ENCODE measurements at places on chromosomes 4 and X. TPM values are rescaled to one million over a fixed set of nuclear protein-coding genes. Genes with fewer than 3 reads are reported as not detected.

Gene CYSLTR1
- total RNA-seq: under 0.01 TPM

Gene CLIC2
- total RNA-seq: 1.3 TPM

Gene TREX2
- total RNA-seq: 1.9 TPM

Gene FAM90A26
- total RNA-seq: not detected

Gene PAGE5
- not detected for total RNA-seq

GRCh38 chr4:128538111-128538882, 250.7 kb upstream of the PGRMC2 start:
- no peak for DNase-seq

GRCh38 chr4:107392951-107393350, 327.1 kb downstream of the PAPSS1 start:
- peak; percentile 63 for DNase-seq

DNA sequence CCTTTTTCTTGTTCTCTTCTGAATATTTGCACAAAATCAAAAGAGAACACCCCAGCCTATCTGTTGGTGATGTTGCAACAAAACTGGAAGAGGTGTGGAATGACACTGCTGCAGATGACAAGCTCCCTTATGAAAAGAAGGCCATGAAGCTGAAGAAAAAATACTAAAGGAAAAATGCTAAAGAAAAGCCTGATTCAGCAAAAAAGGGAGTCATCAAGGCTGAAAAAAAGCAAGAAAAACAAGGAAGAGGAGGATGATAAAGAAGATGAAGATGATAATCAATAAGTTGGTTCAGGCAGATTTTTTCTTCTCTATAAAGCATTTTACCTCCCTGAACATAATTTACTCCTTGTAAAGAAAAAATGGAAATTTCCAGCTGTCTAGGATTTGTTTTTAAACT, 1538.8 kb downstream of the RPA4 start:
- DNase-seq: no peak

GRCh38 chrX:72620550-72621145, 48.0 kb upstream of the HDAC8 start:
- DNase-seq: peak; percentile 87

DNA sequence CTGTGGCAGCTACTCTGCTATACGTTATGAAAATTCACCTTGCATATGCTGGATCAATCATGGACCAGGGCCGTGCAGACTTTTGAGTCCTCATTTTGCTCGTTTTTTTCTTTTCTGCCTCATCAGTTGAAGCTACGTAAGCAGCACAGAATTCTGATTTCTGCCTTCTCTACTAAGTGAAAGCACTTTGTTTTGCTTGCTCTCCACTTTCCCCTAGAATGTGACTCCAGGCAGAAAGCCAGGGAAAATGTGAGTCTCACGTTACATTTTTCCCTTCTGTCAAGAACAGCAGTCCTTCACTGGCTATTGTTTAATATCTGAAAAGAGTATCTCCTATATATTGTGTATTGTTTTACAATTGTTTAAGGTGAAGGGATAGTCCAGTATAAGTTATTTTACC, 1840.1 kb downstream of the PCDH7 start:
- peak; percentile 0 for DNase-seq

DNA sequence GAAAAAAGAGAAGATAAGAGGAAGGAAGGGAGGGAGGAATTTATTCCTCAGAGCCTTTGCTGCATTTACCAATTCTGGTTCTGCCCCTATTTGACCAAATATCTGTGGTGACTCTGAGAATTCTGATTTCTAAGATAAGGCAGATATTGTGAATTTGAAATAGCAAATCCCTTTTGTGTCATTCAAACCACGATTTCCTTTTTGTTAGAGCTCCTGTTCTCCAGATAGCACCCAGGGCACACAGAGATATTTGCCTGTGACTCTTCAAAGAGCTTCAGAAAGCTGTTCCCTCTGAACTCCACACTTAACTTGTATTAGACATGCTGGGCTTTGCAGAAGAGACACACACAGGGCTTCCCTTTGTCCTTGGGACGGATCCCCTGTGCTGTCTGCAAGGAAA, 272.2 kb downstream of the DHRSX start:
- no peak for DNase-seq

GRCh38 chr4:169039251-169039954, 29.3 kb upstream of the CBR4 start:
- DNase-seq: no peak

DNA sequence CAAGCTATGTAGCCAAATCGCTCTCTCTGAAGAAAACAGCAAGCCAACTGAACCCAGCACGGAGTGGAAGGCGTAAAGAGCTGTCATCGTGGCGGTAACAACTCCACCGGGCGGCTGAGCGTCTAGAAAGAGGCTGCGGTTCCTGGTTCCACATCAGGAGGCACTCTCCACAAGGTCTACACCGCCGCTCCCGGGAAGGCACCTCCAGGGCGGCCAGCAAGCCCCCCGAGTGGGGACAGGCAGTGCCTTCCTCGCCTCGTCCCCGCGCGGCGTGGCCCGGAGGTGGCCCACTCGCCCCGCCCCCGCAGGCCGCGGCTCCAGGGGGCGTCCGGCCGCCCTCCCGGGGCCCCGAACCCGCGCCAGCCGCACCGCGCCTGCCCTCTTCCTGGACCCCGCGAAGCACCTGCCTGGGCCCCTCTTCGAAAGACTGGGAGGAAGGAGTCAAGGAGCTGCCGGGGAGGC, 755 bp downstream of the KLHL8 start:
- DNase-seq: peak; percentile 37

Data from fibroblast of villous mesenchyme (primary cell).